ENCODE measurements at places on chromosomes 7 and 10.
A peak's percentile ranks its signal among the peaks of the same experiment; 100 is the strongest.

DNA sequence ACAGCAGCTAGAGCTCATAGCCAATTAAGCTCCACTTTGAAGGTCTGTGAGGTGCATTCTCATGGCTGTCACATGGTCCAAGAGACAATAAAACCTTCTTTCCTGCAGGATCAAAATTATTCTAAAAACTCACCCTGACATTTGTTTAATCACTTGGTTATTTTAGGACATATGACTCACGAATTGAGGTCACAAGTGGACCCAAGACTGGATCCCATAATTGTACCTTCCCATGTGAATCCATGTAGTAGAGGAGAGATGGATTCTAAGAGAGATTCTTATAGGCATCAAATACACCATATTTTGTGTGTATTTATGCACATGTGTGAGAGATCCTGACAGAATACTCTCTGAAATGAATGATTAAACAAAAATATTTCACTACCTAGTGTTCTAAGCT is 18.1 kb downstream of the POLR1F start:
- no peak for DNase-seq

DNA sequence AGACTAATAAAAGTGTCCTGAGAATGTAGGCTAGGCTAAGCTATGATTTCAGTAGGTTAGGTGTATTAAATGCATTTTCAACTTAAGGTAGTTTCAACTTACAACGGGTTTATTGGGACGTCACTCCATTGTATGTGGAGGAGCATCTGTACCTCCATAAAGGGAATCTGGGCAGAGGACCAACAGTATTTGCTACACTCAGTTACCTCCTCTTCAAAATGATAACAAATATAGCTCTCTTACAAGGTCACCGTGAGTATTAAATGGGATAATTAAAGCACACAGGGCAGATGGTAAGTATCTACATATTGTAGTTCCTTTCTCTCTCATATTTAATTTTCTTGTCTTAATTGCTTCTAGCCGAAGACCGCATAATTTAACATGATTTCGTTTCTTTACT is 59.0 kb upstream of the FGL2 start:
- no peak for DNase-seq

GRCh38 chr7:64875258-64875657 is 27.8 kb upstream of the ZNF273 start:
- DNase-seq = no peak

DNA sequence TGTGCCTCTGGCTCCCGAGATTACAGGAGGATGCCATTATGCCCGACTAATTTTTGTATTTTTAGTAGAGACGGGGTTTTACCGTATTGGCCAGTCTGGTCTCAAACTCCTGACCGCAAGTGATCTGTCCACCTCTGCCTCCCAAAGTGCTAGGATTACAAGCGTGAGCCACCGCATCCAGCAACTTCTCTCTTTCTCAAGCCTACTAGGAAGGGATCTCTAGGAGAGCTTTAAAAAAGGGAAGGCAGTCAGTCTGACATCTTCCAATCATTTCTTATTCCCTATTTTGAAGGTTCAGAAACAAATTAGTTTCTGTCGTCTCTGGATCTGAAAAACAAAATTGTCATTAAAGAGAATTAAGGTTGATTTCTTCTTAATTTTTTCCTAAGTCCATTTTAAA is 2.5 kb upstream of the TMEM26 start:
- no peak for DNase-seq

DNA sequence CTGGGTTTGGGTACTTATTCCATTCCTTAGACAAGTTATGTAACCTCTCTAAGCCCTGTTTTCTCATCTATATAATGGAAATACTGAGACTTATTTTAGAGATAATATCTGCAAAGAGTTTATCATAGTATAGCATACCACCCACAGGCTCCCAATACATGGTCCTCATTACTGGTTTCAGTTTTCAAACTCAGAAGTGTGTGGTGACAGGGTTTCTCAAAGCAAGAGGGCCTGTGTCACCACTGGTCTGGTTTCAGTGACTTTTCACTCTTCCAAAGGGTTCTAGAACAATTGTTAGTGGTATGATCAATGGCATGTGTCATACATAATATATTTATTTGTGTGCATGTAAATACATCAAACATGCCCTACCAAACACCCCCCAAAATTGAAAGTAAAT is 89.2 kb upstream of the BMPER start:
- no peak for DNase-seq

- DNase-seq = no peak
Measured at GRCh38 chr10:49272251-49273081, 26.5 kb upstream of the C10orf71 start.

- no peak for DNase-seq
Measured at GRCh38 chr7:90574146-90574819, 21.8 kb upstream of the CDK14 start.

DNA sequence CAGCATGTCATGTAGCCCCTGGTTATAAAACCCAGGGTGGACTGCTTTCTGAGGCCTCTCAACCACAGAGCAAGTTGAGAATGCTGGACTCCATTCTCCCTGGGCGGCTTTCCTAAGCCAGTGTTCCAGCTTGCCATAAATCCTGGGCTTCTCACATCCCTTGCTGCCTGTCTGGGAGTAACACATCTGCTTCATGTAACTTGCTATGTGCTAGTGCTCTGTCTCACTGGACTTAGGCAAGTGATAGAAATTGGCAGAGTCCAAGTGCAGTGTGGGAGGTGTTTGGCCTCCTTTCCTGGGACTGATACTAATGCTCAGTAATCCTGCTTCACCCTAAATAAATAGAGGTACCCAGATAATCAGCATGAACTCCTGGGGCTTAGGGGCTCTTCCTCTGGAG is 277.1 kb upstream of the POM121L12 start:
- no peak for DNase-seq

- no peak for DNase-seq
Measured at GRCh38 chr7:45033261-45033930, 33.4 kb downstream of the CCM2 start.

- no peak for DNase-seq
Measured at GRCh38 chr10:103083977-103084320, 109.1 kb downstream of the NT5C2 start.

DNA sequence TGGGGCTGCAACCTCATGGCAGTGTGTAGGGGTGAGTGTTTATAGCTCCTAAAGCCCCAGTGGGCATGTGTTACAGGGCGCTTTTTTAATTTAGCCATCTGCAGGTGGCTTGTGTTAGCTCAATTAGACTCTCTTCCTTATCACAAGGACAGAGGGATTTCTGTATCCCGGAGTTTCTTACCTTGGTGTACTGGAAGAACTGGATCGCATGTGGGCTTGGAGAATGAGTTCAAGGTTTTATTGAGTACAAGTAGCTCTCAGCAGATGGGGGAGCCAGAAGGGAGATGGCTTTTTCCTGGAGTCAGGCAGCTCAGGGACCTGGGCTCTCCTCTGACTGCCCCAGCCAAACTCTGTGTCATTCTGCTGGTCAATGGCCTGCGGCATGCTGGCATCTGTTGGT is 153.5 kb upstream of the C7orf33 start:
- DNase-seq = no peak

- DNase-seq = no peak
Measured at GRCh38 chr10:83952314-83952713, 187.0 kb upstream of the GHITM start.

- no peak for DNase-seq
Measured at GRCh38 chr10:20257422-20257821, 441.2 kb downstream of the PLXDC2 start.

- peak; percentile 12 for DNase-seq
Measured at GRCh38 chr7:29684787-29685650, 121.3 kb upstream of the WIPF3 start.

GRCh38 chr10:48439581-48440041 is 133.1 kb downstream of the MAPK8 start:
- DNase-seq = no peak

DNA sequence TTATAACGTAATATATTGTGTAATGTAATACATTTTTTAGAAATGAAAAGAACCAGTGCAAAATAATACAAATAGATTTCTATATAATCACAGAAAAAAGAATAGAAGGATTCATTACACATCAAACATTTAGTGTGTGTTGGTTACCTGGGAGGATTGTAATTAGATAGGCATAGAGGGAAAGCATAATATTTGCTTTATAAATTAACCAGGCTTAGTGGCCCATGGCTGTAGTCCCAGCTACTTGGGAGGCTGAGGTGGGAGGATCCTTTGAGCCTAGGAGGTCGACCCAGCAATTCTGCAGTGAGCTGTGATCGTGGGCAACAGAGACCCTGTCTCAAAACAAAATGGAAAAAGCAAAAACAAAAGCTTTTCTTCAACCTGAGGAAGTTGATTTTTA is 5.0 kb upstream of the CNOT4 start:
- DNase-seq = no peak

DNA sequence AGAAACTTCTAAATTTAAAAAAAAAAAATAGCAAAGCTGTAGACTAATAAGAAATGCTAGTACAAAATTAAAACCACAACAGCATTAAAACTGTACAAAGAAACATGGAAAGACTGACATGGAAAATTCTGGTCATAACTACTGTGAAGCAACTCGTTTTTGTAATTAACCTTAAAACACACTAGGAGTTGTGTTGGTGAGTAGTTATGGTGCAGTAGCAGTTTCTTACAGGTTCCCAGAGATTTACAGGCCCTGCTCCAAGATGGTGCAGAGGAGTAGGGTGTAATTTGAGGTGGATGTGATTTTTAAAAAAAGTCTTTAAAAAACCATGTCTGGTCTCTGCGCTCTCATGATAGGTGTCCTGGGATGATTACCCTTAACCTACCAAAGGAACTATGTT is 31.0 kb downstream of the TNKS2 start:
- DNase-seq = no peak

DNA sequence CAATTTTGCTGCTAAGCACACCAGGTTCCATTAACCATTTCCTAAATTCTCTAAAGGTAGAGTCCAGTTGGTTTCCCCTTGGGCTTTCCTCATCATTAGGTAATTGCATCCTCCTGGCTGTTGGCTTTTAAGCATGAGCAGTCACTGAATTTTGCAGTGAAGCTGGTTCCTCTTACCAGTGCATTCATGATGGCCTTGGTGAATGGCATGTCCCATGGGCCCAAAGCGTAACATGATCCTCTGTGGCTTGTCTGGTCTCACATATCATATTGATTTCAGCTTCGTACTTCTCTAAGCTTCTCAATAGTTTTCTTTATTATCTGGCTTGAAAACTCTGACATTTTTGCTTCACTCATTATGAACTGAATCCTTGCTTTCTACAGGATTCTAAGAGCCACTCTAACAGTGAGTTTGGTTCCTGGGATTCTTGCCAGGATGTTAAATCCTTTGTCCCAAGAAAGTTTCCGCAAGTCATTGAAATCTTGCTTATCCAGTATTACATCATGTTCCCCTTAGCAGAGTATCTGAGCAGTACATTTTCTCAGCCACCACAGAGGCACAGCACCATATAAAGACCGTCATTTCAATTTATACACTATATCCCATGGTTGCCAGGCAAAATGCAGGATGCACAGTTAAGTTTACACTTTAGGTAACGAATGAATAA is 134.2 kb downstream of the PTN start:
- DNase-seq = peak; percentile 1

DNA sequence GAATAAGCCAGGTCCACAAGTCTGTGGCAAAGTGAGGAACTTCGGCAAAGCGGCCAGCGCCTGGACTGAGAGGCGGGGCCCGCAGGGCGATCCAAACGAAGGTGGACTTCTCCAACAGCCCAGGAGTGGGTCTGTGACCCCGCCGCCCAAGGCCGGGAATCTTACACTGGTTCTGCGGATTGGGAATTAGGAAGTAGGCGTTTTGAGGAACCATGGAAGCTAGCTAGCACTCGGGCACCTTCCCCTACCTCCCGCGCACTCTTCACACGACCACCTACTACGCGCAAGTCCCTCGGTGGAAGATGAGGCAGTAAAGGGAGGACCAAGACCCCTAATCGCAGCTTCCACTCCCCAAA is 570 bp upstream of the ARF5 start:
- no peak for DNase-seq

GRCh38 chr7:2734751-2735571 is 47.0 kb downstream of the AMZ1 start:
- no peak for DNase-seq

DNA sequence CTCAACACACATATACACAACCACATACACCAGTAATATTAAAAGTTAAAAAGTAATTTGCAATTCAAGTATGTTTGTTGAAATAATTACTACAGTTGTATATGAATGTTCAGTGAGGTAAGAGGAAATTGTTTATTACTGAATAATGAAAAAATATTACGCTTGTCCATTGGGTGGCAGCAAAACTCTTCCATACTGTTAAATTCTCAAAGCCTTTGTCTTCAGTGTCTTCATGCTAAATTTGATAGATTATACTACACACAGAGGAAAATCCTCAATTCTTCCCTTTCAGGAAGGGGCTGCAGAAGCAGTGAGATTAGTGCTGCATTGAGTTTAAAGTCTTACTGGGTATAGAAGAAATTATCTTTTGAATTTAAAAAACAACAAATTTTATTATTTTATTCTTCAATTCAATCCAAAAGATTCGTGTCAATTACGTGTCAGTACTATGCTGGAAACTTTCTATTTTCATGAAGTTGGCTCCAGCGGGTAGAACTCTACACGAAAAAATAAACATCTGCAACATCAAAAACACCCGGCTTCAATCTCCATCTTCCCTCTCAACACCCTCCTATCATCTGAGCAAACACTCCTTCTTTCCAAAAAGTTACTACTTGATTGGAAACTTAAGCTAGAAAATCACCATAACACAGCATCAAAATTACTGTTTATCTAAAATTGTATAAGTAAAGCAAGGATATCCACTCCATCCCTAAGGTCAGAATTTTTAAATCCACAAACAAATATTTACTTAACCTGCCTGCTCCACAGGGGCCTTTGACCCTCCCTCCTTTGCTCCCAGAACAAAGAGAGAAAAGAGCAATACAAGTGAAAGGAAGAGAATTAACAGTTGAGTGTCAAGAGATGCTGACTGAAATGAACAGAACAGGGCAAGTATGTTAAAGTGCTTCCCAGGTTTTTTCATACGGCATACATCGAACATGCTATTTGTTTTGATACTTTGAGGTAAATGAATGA is 37.0 kb upstream of the TES start:
- no peak for DNase-seq

DNA sequence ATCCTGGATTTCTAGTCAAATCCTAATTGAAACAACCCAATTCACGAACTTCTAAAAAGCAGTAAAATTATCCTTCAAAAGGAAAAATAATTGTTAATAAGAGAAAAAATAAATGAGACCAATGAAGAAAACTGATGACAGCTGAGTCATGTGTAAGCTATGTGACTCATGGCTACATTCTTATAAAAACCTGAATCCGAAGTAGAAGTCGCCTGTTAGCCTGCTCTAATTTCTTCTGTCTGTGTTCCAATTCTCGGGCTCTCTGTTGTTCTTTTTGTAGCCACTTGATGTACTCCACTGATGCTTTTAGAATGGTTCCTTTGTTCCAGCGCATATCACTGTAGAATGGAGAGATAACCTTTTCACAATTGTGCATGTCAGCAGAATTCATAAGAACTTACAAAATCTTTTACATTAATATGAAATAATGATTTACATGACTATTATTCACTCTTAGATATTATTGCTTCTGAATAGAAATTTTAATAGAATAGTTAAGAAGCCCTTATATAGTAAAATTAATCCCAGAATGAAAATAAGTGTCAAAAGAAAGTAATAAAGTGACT is 88.8 kb downstream of the TFEC start:
- peak; percentile 10 for DNase-seq

Measured in fibroblast of skin of left quadriceps (primary cell).